ENCODE measurements at places on chromosomes 12 and 14.

DNA sequence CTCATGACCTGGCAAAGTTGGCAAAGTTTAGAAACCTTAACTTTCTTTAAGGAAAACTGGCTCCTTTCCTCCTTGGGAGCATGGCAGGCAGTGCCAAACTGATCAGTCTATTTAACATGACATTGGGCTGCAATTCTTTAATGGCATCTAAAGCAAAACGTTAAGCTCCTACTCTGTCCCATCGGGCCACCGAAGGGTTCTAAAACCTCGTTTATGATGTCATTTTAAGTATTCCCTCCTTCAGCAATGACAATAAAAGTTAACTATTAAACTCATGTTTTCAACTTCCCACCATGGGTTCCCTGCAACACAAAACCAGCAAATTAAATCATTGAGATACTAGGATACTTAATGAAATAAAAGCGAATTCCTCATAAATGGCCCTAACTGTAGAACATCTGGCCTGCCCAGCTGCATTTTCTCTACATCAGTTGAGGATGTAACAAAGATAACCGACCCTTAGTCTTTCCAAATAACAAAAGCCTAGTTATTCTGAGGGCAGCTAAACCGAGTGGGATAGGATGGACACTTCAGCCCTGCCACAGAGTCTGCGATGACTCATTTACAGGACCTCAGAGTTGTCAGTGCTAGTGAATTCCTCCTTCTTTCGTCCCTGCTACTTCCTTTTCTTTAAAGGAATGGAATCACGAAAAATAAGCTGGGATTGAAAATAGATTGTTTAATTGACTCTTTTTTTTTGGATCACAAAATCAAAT, 34.5 kb upstream of the RIC8B start:
- no peak for DNase-seq

DNA sequence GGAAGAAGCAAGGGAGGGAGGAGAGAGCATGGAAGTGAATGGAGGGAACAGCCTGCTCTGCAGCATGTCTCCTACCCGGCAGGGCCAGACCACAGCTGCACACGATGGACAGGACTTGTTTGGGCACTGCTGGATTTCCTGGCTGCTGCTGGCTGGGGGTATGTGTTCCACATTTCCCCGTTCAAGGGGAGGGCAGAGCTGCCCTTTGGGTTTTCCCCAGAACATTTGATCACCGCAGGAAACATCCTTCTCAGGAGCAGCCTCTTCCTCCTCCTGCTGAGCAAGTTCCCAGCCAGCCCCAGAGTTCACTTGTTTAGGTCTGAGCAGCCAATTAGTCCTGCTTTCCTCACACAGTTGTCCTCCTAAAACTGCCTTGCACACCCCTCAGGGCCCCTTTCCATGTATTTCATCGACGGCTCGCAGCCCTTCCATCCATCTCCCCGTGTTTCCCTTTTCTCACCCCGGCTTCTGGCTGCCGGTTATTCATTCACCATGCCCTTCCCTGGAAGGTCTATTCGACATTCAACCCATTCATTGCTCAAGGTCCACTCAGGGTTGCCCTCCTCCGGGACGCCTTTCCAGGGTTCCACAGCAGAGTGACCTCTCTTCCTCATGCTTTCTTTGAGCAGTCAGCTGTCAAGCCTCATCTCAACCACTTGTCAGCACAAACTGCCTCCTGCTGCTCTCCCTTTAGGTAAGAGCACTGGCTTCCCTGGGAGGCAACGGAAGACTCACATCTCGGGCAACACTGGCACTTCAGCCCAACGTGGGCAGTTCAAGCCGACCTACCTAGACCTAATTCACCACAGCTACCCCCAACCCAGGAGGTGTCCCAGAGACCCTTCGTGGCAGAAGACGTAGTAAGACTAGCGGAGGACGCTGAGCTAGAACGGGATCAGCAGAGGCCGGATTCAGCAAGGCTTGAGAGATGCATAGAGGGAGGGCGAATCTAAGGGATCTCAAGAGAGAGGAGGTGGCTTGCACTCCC, 20.1 kb upstream of the ANO2 start:
- DNase-seq: no peak

GRCh38 chr12:58907391-58907790, 12.9 kb downstream of the LRIG3 start:
- DNase-seq: no peak

DNA sequence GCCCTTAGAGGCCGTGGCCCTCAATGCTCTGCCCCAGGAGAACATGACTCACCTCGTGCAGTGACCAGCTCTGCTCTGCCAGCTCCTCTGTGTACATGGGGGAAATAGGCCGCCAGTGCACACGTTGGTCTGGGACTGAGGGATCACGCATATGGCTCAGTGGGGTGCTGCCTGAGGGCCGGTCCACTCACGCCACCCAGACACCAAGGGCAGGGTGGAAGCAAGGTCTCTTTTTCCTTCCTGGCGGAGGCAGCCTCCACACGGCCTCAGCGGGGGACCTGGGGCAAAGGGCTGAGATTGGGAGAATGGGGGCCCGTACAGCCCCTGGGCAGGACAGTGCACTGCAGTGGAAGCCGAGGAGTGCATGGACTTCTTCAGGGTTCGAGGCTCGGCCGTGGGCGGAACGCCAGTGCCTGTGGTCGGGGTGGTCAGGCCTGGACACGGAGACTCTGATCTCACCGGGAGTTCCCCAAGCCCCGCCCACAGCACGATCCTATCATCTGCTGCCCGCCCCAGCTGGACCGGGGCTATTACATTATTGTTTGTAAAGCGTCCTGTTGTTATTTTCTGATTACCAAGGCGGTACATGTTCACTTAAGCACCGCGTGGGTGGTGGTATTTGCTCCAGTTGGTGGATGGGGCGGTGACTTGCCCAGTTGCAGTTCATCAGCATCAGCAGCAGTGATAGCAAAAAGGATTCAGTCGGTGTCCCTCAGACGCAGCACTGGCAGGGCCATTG, 38.8 kb upstream of the TDRD9 start:
- DNase-seq: no peak

DNA sequence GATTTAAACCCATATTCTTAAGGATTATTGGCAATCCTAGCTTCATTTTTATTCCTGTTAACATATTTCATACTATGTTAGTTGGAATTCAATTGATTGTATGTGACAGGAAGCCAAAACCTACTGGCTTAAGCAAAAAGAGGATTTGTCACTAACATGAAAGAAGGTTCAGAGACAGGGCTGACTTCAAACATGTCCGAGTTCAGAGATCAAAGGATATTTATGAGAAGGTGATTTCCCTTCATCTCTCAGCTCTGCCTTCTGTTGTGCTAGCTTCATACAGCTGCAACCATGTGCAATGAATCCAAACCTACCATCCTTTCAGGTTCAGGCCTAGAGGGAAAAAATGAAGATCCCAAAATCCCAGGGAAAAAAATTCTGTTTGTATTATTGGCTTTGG, 349.7 kb downstream of the ATP23 start:
- no peak for DNase-seq

DNA sequence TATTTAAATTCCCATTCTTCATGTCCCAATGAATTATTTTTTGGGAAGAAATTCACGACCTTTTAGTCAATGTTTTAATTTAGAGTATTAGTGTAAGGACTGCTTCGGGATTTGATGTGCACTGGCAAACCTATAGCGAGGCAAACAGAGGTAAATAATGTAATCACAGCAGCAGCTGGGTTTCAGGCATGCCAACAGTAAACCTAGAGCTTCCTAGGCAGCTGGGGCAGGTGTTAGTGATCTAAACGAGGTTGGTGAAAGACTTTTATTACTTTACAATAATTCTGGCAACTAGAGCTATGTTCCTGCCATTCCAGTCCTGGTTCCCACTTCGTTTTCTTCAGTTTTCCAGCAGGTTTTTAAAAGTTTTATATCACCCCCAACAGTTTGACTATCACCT, 1036.4 kb upstream of the FOXG1 start:
- DNase-seq: no peak

DNA sequence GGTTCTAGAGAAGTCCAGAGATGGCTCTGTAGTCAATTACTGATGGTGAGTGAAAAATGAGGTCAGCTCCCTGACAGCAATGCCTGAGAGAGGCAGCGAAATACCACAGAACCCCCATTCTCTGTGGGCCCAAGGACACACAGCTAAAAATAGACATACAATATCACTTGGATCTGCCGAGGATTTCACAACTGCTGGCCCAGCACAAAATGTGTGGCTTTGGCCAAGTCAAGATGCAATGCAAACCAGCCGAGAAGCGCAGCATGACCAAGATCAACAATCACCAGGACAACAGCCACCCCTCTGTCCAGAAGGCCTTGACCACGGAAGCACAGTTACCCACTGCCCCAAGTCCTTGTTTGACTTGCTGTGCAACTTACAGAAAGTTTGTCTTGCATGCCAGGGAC, 52.2 kb downstream of the CKAP4 start:
- no peak for DNase-seq

GRCh38 chr14:63726499-63726898, 1.4 kb downstream of the SGPP1 start:
- DNase-seq: no peak

- DNase-seq: no peak
Observed at GRCh38 chr12:87815771-87816585, 213.2 kb downstream of the C12orf50 start.

DNA sequence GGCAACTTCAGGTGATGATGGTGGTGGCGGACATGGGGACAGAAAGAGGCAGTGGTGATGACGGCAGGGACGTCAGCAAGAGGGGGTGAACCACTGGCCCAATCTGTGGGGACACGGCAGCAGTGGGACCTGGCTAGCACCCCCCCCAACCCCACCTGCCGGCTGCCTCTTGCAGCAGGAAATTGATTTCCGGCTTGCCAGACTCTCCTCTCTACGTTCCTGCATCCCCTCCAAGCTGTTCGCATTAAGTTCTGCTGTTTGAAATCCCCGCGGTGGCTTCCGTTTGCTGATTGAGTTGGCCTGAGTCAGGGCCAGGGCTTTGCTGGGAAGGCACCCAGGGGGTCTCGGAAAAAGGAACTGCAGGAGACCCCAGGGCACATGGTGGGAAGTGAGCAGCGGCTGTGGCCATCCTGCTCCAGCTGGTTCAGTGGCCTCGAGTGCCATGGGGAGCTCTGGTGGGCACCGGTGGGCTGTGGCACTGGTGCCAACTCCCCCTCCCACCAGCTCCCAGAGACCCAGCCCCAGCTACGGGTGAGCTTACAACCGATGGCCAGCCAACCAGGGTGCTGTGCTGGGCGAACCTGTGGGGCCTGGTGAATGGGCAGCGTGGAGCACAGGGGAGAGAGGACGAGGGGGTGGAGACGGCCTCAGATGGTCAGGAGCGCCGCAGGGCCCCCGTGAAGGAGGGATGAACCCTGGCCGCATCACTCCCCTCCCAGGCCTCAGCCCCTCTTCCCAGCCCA, 14.6 kb upstream of the NUDT14 start:
- no peak for DNase-seq

DNA sequence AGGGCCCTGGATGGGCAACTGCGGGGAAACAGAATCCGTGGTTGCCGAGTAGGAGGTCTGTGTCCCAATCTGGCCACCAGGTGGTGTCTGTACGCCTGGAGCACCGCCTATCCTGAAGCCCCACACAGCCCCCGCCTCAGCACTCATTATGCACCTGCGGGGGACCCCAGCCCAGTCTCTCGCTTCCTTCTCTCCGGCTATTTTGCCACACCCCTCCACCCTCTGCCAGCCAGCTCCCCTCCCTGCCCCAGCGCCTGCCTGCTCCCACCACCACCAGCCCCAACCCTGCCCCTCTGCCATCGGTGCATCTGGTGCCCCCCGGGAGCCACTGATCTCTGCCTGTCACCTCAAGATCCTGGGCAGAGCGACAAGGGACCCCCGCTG, 2.2 kb upstream of the NXPH4 start:
- no peak for DNase-seq

DNA sequence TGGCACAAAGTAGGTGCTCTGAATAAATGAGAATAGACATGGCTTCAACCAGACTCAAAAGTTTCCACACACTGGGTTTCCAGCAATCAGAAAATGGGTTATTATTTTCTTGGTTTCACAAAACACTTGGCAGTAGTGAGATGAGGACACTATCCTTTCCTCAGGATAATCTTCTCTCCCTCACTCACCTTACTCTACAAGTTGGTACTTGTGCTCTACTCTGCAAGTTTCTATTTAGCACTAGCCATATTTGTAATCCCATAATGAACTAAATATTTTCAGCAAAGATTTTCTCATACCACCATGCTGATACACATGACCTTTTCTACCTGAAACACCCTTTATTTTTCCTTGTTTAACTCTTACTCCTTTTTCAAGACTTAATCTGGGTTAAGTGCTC, 137.7 kb downstream of the FOXA1 start:
- DNase-seq: no peak
